ENCODE measurements at places on chromosomes 11 and 22. TPM values are rescaled to one million over a fixed set of nuclear protein-coding genes. Genes with fewer than 3 reads are reported as not detected.
A peak's percentile ranks its signal among the peaks of the same experiment; 100 is the strongest.

The ACTN3 gene
- polyA plus RNA-seq, result not detected

DNA sequence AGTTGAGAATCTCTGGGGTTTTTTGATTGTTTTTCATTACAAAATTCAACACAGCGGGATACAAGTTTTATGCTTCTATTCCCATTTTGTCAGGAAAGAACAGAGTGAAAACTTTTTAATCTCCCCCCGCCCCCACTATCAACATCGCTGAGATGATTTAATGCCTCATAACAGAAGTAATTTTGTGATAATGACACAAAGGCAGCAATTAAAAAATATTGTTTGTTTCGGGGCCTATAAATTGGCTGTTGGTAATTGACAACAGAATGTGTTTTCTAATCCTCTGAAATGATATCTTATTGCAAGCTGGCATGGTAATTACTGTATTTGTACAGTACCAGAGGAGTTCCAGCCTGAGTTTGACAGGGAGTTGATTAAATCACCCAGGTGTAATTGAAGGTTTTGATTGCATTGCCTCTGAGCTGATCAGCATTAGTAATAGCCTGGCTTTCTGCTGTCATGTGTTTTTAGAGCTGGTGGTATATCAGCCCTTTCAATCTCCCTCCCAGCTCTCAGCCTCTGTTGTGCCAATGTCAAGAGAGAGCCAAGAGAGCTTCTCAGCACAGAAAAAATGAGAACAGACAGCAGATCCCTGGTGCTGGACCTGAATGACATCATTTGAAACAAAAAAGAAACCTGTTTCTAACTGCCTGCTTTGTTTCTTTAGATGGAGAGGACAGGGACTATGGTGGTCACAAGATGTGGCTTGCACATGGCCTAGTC is 265.1 kb downstream of the FAM76B start:
- no peak for DNase-seq

GRCh38 chr22:20957683-20958431 is 9.2 kb upstream of the AIFM3 start:
- DNase-seq, result peak; percentile 63

- no peak for DNase-seq
These were observed 13.0 kb downstream of the MAML2 start for GRCh38 chr11:96329855-96330510.

The NCAM1 gene
- 1.5 TPM for polyA plus RNA-seq

The NFAM1 gene
- not detected for polyA plus RNA-seq
